ENCODE measurements at places on chromosomes 3 and 15.

DNA sequence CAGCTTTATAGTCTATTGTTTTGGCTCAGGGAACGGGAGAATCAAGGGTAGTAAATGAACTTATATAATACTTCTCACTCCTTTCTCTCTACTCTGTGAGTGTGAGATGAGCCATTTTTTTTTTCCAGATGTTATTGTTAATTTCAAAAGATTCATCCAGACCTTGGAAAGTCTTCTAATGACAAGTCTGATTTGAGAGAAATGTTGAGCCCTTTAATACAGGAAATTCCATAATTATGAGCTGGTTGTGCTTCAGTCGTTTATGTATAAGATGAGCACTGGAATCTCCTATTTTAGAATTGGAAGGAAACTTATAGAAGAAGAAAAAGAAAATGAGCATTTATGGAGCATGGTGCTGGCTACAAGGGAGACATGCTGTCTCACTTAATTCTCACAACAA lies 92.0 kb downstream of the FBN1 start:
- no peak for DNase-seq

DNA sequence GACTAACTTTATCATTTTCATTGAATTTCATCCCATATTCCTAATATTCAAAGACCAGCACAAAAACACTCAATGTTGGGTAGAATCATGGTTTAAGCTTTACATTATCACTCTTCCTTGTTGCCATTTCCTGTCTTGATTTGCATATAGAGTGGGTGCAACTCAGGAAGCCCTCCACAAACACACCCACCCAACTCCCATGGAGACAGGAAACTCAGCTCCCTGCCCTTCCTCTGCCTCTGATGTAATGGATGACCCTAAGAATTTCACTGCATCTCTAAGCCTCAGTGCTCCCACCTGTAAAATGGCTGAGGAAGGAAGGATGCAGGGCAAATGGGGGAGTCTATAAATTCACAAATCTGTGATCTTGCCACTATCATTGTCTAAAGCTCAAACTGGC lies 98.1 kb upstream of the BFSP2 start:
- no peak for DNase-seq

DNA sequence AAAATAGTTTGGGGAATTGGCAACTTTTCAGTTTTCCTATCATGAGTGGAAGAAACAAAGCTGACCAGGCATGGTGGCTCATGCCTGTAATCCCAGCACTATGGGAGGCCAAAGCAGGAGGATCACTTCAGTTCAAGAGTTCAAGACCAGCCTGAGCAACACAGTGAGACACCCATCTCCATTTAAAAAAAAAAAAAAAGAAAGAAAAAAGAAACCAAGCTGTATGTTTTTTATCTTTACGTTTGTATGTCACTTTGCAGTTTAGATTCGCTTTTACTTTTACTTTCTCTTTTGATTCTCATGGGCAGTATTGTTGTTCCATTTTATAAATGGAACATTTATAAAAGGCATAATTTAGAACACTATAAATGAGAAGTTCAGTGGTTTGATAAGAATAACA lies 31.2 kb upstream of the TNIK start:
- no peak for DNase-seq

- DNase-seq, result no peak
Observed at GRCh38 chr3:158084651-158085050, 21.6 kb downstream of the SHOX2 start.

- no peak for DNase-seq
Observed at GRCh38 chr15:36004891-36005490, 459.0 kb upstream of the DPH6 start.

DNA sequence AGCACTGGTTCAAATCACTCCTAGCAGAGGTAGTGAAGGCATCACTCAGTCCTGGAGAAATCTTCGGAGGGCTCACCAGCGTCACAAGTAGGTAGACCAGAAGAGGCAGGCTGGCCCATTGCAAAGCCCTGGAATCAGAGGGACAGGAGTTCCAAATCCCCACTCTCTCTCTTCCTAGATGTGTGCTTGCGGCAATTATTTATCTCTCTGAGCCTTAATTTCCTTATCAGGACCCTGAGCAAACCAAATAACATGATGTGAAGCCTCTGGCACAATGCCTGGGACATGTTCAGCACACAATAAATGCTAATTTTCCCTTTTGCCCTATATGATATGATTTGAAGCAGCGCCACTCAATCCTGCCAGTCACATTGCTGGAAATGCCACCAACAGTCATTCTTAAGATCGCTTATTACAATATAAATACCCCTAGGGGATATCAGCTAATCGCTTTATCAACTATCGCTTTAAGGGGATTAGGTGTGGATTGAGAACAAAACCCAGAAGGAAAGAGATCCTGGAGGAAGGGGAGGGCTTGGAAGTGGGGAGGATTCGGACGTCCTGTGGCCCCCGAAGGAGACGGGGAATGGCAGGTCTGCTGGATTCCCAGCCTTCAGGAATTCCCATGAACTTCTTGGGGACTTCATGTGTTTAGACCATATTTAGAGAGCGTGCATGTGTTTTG lies 59.5 kb upstream of the TSEN2 start:
- DNase-seq, result no peak

GRCh38 chr15:74983725-74984231 lies 11.6 kb upstream of the SCAMP5 start:
- DNase-seq, result peak; percentile 35

GRCh38 chr3:47475029-47475569 lies 642 bp downstream of the SCAP start:
- peak; percentile 26 for DNase-seq

GRCh38 chr3:122410639-122411038 lies 5.2 kb downstream of the WDR5B start:
- DNase-seq, result no peak

DNA sequence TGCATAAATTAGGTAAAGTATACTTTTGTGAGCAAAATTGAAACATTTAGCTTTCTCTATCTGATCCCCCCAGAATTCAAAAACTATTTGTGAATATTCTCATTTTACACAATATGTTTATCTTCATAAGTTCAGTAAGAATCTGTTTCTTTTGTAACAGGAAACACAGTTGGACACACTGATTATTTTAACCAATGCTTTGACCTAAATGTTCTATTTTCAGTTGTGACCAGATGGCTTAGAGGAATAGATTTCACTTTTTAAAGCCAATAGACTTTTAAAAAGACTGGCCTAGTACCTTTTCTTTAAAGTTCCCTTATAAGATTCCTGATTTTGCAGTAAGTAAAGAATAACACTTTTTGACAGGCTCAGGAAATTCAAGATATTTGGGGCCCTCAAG lies 74.0 kb upstream of the STRIT1 start:
- no peak for DNase-seq

DNA sequence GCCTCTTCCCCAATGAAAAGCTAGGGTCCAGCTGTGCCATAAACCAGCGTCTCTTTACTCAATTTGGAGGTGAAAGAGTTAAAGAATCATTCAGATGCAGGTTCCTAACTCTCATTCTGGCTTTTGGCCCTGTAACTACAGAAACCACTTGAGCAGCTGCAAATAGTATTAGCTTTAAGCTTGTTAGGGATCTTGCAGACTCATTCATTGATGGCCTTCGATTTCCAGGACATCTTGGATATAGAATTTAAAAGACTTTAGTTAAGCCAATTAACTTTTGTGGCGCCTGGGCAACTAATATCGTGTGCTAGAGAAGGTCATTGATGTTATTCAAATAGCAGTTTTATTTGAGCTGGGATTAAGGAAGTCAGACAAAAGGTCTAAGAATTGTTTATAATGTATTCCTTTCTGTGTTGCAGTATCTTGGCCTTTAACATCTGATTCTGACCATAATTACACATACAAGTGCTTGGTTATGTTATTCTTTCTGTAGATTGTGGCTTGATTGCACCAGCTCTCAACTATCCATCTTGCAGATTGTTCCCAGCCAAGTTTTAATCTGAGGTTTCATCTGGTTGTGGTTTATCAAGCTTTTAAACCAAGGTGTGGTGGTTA lies 185.3 kb downstream of the CACNA2D3 start:
- no peak for DNase-seq

- DNase-seq, result no peak
Observed at GRCh38 chr15:83871808-83872559, 218.1 kb downstream of the ADAMTSL3 start.

- DNase-seq, result no peak
Observed at GRCh38 chr3:195066441-195066841, 204.5 kb downstream of the XXYLT1 start.

DNA sequence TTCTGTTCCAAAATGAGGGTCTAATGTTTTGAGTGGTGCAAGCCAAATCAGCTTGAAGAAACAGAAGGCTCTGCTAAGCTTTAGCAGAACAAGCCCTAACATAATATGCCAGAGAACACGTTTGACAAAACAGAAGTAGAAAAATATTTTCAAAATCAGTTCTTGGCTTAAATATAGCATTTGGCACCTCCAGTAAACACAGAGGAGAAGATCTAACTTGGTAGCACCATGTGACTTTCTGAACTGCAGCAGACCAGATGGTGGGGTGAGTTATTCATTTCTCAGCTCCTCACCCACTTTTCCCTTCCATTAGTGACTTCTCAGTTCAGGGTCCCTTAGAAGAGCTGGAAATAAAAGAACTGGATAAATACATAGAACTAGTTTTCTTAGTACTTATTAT lies 395.8 kb downstream of the MAGI1 start:
- no peak for DNase-seq

DNA sequence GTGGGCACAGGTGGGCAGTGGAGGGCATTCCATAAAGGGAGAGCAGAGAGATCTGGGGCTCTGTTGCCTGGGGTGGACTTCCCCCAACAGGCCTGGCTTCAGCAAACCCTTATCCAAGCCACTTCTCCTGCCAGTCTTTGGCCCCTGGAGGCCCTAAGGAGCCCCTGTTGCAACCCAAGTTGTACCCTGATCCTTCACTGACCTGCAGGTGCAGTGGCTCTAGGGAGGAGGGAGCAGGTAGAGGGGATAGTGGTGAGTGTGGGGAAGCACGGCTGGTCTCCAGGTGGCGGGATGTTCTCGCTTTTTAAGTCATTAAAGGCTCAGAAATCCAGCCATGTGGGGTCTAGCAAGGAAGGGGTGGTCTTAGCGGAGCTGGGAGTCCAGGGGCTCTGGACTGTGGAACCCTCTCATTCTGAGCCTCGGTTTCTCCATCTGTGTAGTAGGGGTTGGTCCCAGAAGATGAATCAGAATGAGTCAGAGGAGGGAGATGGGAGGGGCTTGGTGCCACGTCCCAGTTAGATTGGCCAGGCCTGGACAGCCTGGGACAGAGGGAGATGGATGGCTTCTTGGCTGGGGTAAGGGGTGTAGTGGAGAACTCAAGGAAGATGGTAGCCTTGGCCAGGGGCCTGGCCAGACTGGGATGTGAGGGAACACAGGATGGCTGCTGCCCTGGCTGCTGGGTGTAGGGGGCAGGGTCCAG lies 2.6 kb downstream of the ZBTB47 start:
- no peak for DNase-seq

GRCh38 chr15:99706557-99707303 lies 26.5 kb downstream of the LYSMD4 start:
- DNase-seq, result peak; percentile 74

DNA sequence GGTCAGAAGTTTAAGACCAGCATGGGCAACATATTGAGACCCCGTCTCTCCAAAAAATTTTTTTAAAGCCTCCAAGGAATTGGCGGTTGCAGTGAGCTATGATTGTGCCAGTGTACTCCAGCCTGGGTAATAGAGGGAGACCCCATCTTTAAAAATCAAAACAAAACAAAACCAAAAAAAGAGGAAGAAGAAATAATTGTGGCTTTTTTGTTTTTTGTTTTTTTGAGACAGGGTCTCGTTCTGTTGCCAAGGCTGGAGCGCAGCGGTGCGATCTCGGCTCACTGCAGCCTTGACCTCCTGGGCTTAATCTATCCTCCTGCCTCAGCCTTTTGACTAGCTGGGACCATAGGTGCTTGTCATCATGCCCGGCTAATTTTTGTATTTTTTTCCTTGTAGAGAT lies 4.5 kb upstream of the SLC30A4 start:
- no peak for DNase-seq

GRCh38 chr3:189981668-189982067 lies 139.0 kb downstream of the P3H2 start:
- no peak for DNase-seq

DNA sequence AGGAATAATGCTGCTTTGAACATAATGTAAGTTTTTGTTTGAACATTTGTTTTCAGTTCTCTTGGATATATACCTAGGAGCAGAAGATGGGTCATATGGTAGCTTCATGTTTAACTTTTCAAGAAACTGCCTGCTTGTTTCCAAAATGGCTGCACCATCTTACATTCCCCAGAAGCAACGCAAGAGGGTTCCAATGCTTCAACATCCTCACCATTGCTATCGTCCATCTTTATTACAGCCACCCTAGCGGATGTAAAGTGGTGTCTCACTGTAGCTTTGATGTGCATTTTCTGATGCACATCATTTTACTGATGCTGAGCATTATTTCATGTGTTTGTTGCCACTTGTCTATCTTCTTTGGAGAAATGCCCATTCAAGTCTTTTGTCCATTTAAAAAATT lies 46.4 kb upstream of the GATA2 start:
- no peak for DNase-seq

GRCh38 chr3:165855581-165855980 lies 18.4 kb upstream of the BCHE start:
- DNase-seq, result no peak

- no peak for DNase-seq
Observed at GRCh38 chr3:41956574-41956973, 5.3 kb downstream of the ULK4 start.

GRCh38 chr3:140540262-140540661 lies 137.6 kb upstream of the TRIM42 start:
- no peak for DNase-seq

GRCh38 chr15:97470417-97470816 lies 490.1 kb upstream of the ARRDC4 start:
- DNase-seq, result no peak

DNA sequence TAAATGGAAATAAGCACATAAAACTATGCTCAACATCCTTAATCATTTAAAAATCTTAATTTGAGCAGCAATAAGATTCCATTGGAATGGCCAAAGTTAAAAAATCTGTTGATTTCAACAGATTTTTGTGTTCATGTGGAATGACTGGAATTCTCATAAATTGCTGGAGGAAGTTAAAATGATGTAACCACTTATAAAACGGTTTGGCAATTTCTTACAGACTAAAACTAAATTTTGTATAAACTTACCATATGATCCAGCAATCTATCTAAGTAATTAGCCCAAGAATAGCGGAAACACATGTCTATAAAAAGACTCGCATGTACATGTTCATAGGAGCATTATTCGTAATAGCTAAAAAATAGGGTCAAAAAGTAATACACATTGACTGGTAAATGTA lies 1713.6 kb downstream of the SI start:
- no peak for DNase-seq

DNA sequence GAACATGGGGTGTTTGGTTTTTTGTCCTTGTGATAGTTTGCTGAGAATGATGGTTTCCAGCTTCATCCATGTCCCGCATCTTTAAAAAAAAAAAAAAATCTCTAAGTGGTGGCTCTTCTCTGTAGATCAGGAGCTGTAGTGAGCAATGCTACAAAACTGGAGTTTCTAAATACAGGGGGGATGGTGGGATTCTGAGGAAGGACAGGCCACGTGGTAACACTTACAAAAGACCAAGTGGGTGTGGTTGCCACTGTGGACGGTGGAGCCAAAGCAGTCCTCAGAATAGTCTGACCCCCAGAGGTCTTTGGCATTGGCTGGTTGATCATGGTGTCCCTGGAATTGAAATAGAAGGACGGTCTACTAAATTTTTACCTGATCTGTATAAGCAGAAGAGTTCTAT lies 7.7 kb downstream of the CCRL2 start:
- DNase-seq, result no peak

GRCh38 chr3:168807448-168807847 lies 711.7 kb upstream of the GOLIM4 start:
- no peak for DNase-seq

- no peak for DNase-seq
Observed at GRCh38 chr3:64548200-64548889, 139.5 kb downstream of the ADAMTS9 start.

GRCh38 chr3:177478170-177478867 lies 281.0 kb upstream of the TBL1XR1 start:
- DNase-seq, result no peak

Measured in activated naive CD4-positive, alpha-beta T cell treated with anti-CD3 and anti-CD28 coated beads, Interleukin-2, amount 10 ng/mL, durations not matched to agents 7 days and 5 days (primary cell).